Adipocyte (in vitro differentiated cells): ENCODE measurements at places on chromosomes 7 and 10.

DNA sequence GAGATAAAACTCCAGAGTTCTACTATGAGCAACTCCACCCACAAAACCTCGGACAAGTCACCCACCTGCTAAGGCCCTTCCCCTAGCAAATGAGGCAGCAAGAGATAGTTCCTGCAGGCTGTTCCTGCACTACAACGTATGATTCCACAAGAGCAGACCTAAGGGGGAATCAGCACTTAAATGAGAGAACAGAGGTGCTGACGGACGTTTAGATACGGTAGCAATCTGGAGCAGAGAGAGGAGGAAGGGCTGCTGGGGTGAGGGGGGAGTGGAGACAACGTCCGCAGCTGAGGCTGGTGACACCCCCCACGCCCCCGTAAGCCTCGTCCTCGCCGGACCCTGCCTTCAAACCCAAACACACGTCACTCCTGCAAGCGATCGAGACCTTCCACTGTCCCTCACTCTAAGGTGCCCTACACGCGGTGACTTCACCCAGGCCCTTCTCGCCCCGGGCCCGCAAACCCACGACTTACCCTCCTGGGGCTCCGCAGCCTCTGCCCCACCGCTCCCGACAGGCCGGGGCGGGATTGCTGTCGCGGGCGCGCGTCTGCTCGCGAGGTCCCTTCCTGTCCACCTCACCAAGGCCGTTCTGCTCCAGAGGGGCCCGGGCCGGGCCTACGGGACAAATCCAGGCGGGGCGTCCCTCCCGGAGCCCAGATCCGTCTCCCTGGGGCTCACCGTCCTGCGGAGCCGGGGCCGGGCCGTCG lies 635 bp downstream of the ZNF12 start:
- peak; percentile 69 for DNase-seq

GRCh38 chr7:132377015-132377414 lies 199.3 kb downstream of the PLXNA4 start:
- no peak for DNase-seq

DNA sequence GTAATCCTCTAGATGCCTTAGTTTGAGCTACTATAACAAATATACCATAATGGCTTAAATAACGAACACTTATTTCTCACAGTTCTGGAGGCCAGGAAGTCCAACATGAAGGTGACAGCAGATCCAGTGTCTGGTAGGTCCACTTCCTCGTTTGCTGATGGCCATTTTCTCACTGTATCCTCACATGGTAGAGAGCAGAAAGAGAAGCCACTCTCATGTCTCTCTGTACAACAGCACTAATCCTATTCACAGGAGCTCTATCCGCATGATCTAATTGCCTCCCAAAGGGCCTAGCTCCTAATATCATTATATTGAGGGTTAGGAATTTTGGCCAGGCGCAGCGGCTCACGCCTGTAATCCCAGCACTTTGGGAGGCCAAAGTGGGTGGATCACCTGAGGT lies 10.2 kb downstream of the HIBADH start:
- no peak for DNase-seq

- DNase-seq: no peak
These were observed 15.7 kb downstream of the SH2D4B start for GRCh38 chr10:80553436-80553835.

DNA sequence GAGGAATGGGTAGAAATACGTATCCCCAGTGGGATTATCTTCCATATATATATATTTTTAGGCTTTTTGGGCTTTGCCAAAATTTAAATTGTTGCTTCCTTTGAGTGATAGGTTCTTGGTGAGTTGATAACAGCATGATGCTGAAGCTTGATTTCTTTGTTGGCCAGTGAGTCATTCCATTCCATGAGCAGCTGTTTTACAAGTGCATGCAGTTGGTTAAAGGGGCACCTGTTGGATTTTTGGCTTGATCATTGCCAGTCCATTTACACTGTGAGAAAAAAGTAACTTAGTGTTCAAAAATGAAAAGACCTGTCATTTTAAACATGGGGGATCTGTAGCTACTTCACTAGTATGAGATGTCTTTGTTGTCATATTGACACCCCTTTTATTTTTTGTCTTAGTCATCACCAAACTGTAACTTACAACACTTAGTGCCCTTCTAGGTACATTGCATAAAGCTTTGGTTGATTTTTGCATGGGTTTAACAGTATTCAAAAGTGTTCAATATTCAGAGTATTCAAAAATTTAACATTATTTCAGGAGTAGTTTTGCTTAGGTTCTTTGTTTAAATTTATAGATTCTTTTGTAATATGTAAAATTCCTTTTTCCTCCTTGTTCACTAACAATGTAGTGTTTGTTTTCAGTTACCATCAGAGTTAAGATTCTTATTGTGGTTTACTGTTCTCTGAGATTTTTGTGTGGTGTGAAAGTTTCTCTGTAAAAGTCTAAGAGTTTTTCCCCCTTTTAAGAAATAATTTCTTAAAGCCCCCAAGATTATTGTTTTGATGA lies 8.8 kb downstream of the AKAP9 start:
- DNase-seq: no peak

GRCh38 chr7:22008087-22008486 lies 62.4 kb upstream of the CDCA7L start:
- DNase-seq: no peak

GRCh38 chr7:140623980-140624379 lies 16.6 kb downstream of the DENND2A start:
- no peak for DNase-seq

DNA sequence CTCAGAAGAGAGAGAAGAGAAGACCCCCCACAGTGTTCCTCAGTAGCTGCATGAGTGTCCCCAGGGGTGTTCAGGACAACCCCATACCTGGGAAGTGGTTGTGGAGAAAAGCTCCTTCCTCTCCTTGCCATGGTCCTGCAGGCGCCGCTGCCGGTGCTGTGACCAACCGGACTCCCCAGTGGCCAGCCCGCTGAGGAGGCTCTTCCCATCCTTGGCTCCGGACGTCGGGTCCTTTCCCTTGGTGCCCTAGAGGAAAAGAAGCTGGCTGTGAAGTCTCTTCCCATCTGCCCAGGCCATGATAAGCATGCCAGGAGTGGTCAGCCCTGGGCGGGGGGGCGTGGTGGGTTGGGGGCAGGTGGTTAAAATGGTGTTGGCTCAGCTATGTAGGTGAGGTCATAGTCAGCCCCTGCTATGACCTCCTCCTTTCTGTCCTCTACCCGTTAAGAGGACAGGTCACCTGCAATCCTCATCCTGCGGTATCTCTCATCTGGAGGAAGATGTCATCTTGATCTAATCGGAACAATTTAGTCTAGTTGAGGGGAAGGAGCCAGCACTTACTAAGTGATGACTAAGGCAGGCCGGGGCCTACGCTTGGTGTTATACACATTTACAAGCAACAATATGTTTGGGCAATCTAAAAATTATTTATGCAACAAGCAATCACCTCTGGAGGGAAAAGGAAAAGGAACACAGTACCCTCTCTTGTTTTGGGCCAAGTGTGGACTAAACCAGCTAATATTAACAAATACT lies 13.2 kb downstream of the WDR91 start:
- DNase-seq: peak; percentile 14

GRCh38 chr7:26052706-26053105 lies 99.3 kb upstream of the NFE2L3 start:
- DNase-seq: no peak

- DNase-seq: no peak
These were observed 8.4 kb downstream of the FOXL3 start for GRCh38 chr7:298375-298702.

DNA sequence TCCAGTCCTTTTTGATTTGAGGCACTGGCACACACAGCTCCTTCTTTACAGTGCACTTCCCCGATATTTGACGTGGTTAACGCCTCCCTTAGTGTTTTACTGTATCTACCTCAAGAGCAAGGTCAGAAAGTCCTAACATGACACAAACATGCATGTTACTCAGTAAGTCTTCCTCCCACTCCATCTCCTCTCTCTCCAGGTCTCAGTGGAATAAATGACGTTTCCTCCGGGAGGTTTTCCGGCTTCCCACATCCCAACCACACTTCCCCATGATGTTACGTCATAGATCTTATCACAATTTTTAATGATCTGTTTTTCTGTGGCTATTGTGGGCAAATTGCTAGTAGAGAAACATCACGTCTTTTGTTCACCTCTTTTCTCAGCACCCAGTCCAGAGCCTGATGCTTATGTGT lies 165.7 kb downstream of the PTPN20 start:
- DNase-seq: no peak

DNA sequence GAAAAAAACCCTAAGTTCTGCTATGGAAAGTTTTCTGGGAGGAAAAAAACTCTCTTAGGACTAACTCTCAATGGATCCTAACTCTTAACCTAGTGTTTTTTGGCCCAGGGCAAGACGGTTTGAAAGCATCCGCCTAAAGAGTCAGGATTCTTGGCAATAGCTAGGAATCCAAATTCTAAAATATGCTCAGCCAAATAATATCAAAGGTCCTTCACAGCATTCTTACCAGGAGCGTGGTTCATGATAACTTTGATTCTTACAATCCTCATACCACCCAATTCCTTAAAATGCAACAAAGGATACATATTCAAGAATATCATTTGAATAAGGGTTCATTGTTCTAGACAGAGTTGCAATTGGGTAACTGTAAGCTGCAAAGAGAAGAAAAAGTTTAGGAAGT lies 21.3 kb downstream of the CPA1 start:
- no peak for DNase-seq

DNA sequence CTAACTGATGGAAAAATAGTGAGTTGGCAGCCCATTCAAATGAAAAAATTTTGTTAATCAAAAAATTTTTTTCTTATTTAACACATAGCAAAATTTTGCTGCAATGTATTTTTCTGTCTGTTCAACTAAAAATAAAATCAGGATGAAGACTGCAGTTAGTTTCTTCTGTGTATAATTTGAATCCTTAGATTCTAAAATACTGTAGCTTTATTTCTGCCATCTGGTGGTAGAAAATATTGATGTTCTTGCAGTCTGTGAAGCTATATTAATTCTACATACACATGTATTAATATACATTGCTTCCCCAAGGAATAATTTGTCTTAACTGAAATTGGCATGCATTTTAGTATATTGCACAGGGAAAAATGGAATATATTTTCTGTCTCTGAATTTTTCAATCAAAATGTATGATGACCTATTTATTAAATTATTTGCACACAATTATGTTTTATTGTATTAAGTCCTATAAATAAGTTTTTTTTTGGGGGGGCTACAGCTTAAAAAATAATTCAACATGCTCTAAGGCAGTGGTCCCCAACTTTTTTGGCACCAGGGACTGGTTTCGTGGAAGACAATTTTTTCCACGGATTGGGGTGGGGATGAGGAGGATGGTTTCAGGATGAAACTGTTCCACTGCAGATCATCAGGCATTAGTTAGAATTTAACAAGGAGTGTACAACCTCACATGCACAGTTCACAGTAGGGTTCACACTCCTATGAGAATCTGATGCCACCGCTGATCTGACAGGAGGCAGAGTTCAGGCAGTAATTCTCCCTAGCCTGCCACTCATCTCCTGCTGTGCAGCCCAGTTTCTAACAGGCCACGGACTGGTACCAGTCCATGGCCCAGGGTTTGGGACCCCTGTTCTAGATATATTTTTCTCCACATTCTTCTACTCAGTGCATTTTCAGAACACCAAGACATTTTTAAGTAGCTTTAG lies 119.4 kb downstream of the GNAT3 start:
- DNase-seq: peak; percentile 85

DNA sequence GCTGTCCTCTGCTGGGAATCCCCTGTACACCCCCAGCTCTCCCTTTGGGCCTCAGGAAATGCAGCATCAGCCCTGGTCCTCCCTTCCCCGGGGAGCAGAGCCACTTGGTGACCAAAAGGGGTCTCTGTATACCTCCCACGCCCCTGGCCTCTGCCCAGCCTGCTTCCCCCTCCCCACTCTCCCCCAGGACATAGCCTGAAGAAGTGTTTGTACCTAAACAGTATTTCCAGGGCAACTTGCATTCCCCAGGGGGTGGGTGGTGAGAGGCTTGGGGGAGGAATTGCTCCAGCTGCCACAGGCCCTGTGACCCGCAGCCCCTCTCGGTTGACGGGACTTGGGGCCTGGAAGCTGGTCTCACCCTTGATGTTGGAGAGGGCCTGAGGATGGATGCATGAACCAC lies 39.3 kb downstream of the TMEM270 start:
- DNase-seq: peak; percentile 68

DNA sequence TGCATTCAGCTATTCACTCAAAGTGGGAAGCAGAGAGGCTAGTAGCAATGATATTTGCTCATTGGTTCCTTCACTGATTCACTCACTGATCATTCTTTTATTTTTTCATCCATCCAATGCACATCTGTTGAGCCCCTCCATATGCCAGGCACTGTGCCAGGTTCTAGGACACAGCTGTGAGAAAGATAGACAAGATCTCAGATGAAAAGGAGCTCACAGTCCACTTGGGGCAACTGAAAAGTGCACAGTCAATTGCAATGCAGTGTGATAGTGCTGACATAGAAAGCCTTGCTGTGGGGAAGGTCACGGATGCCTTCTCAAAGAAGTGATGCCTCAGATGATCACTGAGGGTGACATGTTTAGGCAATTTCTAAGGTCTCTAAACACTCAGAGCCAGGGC lies 262.3 kb downstream of the PTEN start:
- no peak for DNase-seq

- peak; percentile 1 for DNase-seq
These were observed 1.2 kb downstream of the SORCS1 start for GRCh38 chr10:107163076-107163855.

DNA sequence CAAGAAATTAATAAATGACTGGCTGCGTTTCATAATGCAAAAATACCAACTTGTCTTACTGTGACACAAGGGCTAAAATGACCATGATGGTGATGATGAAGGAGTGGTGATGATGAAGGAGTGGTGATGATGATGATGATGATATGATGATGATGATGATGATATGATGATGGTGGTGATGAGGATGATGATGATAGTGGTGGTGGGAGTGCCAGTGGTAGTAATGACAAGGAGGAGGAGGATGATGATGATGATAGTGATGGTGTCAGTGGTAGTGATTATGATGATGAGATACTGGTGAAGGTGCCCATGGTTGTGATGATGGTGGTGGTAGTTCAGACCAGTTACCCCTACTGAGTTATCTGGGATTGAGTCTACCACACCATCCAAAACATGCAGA lies 265.9 kb downstream of the FGFR2 start:
- DNase-seq: no peak

GRCh38 chr7:20438248-20438647 lies 107.5 kb downstream of the ITGB8 start:
- DNase-seq: no peak

DNA sequence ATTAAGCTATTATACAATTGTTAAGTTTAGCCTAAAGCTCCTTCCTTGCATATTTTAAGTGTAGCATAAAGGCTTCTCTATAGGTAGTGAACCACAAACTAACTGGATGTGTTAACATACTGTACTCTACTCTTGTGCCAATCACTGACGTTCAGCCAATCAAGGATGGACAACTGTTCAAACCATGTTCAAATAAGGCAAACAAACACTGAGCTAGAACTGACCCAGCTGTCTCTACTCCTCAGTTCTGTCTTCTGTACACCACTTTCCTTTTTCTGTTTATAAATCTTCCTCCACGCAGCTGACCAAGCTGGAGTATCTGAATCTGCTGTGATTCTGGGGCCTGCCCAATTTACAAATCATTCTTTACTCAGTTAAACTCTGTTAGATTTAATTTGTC lies 188.7 kb upstream of the MBL2 start:
- DNase-seq: no peak

- peak; percentile 89 for DNase-seq
These were observed 114.8 kb upstream of the ARID5B start for GRCh38 chr10:61786728-61787127.

- DNase-seq: no peak
These were observed 20.7 kb downstream of the ANTXRL start for GRCh38 chr10:46307281-46308112.
